ENCODE measurements at places on chromosomes 11 and 22.

- no peak for DNase-seq
These were observed 5.8 kb upstream of the LGALS1 start for GRCh38 chr22:37669586-37669985.

DNA sequence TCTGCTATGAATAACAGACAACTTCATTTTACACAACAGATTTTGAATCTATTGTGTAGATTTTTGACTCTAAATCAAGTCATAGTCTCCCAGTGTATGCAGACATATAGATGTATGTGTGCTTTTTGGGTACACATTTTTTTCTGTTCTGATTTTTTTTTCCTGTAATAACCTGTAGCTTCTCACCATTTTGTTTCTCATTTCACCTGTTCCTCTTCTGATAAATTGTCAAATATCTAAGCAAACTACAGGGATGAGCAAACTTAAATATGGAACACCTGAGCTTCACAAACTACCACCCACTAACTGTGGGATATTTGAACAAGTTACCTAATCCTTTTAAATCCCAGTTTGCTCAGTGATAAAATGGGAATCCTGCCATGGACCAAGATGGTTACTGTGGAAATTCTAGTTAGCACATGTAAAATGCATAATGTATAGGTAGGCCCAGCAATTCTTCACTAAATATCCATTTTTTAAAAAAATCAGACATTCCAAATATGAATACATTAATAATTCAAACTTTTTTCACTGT lies 15.7 kb downstream of the LGR4 start:
- no peak for DNase-seq

- DNase-seq: no peak
These were observed 1.4 kb downstream of the TAF10 start for GRCh38 chr11:6610591-6610990.

DNA sequence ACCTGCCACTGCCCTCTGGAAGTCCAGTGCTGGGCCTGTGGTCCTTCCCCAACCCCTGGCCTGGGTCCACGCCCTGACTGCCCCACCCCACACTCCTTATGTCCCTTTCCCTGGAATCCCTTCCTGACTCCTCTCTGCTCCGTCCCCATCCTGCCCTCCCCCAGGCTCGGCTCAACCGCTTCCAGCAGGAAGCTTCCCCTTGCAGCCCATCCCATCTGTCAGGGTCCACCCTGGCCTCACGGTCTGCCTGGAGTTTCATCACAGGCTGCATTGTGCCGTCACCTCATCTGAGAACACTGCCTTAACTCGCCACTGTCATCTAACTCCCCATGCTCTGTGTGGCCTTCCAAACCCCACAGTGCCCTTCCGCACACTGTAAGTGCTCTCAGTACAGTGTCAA lies 64.3 kb downstream of the NAT10 start:
- no peak for DNase-seq

DNA sequence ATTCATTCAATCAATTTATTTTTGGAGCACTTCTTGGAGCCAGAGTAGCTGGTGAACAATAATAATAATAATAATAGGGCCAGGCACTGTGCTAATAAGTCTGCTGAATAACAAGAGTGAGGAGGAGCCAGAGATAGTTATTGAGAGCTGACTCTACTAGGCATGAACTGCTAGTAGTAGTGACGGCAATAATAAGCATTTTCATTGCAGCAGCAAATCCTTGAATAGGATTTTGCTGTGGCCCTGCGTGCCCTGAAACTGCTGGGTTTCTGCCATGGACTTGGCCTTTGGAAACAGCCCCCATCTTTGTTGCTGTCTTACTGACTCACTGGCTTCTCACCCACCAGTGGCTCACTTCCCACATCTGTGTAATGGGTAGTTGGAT lies 545.9 kb downstream of the MIAT start:
- DNase-seq: no peak

- no peak for DNase-seq
These were observed 23.5 kb upstream of the CRYBB3 start for GRCh38 chr22:25176175-25176574.

GRCh38 chr11:83845797-83846196 lies 559.6 kb upstream of the CCDC90B start:
- DNase-seq: no peak

GRCh38 chr11:69055598-69056516 lies 7.1 kb downstream of the TPCN2 start:
- DNase-seq: no peak

GRCh38 chr11:1827095-1827813 lies 7.5 kb upstream of the SYT8 start:
- no peak for DNase-seq

- DNase-seq: no peak
These were observed 29.8 kb upstream of the ASPHD2 start for GRCh38 chr22:26399289-26399688.

- no peak for DNase-seq
These were observed 26.9 kb downstream of the TPST2 start for GRCh38 chr22:26563022-26563421.

DNA sequence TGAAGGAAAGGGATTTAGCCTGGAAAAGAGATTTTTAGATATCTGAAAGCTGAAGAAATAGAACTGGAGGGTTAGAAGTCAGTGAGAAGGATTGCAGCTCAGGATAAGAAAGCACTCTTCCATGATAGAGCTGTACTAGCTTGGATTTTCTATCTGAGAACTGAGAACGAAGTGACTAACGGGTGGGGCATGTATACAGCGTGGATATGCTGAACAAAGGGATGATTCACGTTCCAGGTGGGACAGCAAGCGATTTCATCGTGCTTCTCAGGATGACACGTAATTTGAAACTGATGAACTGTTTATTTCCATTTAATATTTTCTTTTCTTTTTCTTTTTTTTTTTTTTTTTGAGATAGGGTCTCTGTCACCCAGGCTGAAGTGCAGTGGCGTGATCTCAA lies 53.0 kb downstream of the GRAMD1B start:
- DNase-seq: no peak

GRCh38 chr11:28132548-28132947 lies 24.4 kb downstream of the METTL15 start:
- DNase-seq: no peak

GRCh38 chr11:70025308-70025707 lies 52.8 kb upstream of the ANO1 start:
- DNase-seq: no peak

DNA sequence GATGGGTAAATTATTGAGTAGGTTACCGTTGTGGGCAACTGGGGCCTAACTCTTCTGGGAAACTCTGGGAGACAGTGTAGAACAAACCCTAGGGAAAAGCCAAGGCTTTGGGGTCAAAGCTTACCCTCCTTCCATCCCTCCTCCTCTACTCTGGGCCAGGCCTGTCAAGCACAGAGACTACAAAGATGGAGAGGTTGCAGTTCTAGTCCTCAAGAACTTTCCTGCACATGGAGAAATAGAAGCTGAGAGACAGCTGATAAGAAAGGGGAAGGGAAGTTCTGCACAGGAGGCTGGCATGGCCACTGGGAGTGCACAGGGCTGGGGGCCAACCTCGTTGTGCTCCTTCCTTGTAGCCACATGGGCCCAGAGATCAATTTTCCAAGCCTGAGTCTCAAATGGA lies 67.2 kb upstream of the ALX4 start:
- no peak for DNase-seq

DNA sequence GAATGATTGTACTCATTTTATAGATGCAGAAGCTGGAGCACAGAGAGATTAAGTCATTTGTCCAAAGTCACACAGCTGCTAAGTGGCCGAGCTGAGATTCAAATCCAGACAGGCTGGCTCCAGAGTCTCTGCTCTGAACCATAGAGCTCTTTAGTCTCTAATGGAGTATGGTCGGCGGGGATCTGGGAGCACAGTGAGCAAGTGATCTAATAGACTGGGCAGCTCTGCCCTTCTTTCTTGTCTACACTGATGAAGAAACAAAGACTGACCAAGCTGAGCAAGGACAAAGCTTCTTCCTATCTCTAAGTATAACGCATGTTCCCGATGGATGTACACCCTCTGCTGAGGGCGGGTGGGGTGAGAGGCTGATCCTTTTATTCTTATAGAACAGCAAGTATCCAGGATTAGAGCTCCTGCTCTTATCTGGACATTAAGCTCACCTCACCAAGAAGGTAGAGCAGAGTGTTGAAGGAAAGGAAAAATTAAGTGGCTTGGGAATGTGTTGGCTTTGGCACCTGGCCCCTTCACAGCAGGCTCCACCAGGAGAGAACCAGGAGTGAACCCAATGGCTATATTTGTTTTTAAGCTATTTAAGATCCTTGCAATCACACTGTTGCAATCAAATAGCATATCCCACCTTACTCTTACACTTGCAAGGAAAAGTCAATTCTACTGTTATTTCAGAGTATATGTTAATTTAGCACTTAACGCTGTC lies 68.7 kb downstream of the ETS1 start:
- DNase-seq: no peak

DNA sequence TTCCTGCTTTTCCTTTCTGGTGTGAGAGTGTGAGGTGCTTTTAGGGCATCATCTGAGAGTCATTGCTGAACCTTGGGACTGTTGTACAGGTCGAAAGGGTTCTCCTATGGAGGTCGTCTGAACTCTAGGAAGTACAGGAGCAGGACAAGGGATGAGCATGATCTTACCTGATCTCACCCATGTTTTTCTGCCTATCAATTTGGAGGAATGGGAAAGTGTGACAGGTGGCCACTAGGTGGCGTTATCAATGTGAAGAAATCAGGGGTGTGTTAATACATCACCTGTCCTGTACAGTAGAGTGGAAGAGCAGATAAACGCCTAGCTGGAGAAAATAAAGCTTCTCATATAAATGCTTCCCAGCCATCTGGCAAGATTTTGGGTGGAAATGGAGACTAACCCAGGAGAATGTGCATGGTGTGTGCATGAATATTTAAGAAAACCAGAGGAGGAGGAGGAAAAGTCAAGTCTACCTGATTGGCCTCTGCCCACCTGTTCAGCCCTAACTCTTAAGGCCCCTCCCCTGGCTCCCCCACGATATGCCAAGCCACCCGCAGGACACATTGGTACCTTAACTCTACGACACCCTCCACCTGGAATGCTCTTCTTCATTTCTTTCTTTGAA lies 72.0 kb upstream of the NARS2 start:
- peak; percentile 12 for DNase-seq

DNA sequence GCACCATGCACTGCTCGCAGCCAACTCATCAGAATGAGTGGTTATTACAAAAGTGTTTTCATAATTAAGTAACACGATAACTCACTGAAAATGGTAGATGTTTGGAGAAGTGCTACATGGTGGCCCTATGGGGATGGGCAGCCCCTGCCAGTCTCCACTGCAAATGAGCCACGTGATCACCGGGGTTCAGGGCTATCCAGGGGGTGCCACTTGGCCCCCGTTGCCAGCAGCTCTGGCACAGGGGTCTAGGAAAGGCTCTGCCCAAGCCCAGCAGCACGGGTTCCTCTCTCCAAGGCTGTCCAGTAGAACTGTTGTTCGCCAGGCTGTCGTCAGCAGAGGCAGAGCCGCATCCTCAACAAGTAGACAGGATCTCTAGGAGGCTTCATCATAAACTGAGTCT lies 382.1 kb upstream of the B3GAT1 start:
- DNase-seq: no peak

DNA sequence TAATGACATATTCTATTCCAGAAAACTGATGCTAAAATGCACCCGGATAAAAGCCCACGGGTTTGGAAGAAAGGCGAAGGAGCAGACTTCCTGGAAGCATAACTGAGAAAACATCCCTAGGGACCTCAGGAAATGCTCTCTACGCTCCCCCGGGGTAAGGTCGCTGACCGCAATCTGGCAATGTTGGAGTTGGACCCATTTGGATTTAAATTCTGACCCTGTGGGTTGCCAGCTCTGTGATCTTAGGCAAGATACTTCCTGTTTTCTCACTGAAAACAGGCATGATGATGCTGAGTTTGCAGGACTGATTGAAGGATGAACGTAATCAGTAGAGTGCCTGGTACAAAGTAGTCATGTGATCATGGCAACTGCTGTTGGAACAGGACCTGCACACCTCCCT lies 1054.0 kb downstream of the NTM start:
- DNase-seq: no peak

DNA sequence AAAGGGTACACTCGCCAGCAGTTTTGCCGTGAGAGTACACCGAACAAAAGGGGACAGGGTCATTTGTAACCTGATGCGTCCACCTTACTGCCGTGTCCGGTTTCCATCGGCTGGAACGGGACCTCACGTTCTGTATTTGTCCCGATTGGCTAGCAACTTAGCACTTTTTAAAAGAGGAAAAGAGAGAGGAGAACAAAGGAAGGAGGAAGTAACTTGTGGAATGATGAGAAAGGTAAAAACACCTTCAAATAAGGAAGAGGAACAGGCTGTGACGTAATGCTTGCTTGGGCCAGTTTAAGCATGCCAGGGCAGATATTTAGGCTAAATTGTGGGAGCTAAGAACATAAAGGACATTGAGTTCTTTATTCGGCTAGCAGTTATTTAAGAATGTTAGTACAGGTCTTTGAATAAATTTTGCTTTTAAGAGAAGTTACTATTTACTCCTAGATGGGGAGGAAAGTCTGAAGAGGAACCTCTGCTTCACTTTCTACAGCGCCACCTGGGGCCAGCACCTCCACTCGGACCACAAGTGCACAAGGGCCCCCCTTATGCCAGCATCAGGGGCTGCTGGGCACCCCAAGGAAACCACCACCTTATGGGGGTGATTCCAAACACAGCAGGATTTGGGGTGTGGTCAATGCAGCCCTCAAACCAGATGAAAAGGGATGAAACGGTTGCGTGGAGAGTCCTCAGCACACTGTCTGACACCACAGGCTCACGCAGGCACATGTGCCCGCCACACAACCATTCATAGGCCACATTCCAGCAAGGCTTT lies 5.8 kb downstream of the ARSA start:
- no peak for DNase-seq

DNA sequence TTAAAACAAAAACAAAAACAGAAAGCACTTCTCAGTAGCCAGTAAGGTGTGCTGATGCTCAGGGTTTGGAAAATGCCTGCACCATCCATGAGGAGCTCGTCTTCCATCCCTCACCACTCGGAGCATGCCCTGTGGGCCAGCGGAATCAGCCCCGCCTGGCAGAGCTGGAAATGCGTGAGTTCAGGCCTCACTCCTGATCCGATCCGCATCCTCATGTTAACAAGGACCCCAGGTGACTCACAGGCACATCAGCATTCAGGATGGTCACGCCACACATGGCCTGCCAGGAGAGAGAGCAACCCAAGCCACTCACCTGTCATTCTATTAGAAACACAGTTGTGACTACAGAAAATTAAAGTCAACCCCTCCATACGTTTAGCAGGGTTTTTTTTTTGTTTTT lies 188.5 kb downstream of the MPPED1 start:
- DNase-seq: no peak

GRCh38 chr11:102799681-102800340 lies 1.9 kb upstream of the MMP1 start:
- DNase-seq: no peak

GRCh38 chr22:29481265-29482000 lies 1.4 kb downstream of the NEFH start:
- DNase-seq: no peak

DNA sequence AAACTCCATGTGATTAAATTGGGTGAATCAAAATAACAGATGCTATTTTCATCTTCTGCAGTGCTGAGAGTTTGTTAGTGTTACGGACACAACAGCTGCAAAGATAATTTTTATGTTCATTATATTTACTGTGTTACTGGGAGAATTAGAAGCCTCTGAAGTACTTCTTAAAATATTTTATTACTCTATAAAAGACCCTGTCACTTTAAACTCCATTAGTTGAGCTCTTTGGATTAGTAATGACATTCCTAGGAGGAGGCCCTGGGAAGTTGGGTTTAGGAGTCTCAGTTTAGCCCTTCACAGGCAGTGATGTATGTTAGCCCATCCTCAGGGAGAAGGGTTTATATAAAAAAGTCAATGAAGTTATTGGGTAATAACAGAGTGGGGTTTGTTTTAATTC lies 596.7 kb downstream of the JRKL start:
- DNase-seq: no peak

Measured in fibroblast of skin of left quadriceps (primary cell).